ENCODE measurements at places on chromosomes 1 and 21.

GRCh38 chr1:157753611-157754010, 23.3 kb downstream of the FCRL2 start:
- no peak for DNase-seq

DNA sequence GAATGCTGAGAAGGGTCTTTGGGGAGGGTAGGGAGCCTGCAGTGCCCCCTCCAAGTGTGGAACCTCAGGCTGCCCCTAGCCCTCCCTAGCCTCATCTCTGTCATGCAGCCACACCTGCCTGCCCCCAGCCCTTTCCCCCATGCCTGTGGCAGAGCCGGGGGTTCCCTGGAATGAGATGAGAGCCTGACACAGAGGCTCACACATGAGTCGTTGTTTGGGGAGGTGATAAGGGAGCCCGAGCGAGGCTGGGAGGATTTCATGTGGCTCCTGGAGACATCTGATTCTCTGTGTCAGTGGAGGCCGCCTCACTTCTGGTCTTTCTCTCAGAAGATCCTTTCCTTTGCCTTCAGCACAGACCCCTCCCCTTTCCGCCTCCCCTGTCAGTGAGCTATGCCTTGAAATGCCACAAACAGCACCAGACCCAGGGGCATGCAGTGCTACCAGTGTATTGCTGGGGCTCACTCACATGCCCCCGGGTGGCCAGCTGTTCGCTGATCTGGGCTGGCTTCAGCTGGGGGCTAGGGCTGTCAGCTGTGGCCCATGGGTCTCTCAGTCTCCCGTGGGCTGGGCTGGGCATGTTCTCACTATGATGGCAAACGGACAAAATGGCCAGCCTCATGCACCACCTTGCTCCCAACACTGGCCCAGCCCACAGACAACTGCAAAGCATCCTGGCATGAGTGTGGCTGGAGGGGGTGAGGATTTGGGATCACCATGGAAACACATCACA, 102.6 kb downstream of the AJAP1 start:
- DNase-seq = no peak

DNA sequence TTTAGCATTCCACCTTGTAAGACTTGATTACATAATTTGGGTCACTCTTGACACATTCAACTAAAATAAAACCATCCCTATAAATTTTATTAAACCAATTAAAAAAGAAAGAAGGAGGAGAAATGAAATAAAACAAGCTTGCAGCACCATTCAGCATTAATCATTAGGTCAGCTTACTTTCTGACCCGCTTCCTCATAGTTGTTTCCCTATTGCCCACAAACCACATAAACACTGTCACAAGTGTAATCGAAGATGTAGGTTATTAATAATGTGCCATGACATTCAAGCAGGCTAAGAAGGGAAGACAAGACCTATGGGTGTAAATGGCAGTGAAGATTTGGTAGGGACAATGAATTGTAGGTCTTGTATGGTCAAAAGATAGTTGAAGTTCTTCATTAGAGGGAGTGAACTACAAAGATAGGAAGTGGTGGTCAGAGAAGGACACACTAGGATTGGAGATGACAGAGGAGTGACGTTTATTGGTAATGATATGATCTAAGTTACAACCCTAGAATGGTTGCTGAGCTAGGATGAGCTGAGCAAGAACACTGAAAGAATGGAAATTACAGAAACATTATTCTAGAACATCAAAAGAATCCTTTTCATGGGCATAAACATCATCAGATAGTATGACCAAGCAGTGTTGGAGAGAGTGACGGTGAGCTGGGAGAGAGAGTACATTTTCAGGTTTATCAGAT, 231.5 kb downstream of the KCNT2 start:
- no peak for DNase-seq

GRCh38 chr1:201556841-201557571, 18.1 kb downstream of the NAV1 start:
- no peak for DNase-seq

GRCh38 chr1:95115708-95116137, 1.4 kb upstream of the TLCD4 start:
- no peak for DNase-seq

DNA sequence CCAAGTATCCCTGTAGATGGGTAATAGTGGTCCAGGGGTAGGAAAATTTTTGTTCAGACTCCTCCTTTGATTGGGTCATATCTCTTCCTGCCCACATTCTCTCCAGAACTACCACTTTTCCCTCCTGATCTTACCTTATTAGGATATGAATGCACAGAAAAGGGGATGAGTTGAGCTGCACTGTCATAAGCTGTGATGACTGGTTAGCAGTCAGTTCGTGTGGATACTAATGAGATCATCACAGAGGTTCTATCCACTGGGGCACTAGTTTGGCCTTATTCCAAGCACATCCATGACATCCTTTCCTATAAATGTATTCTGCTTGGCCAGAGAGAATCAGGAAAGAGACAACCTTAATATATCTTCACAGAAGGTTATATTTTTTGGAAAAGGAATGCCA, 22.1 kb upstream of the TBX15 start:
- DNase-seq = no peak

DNA sequence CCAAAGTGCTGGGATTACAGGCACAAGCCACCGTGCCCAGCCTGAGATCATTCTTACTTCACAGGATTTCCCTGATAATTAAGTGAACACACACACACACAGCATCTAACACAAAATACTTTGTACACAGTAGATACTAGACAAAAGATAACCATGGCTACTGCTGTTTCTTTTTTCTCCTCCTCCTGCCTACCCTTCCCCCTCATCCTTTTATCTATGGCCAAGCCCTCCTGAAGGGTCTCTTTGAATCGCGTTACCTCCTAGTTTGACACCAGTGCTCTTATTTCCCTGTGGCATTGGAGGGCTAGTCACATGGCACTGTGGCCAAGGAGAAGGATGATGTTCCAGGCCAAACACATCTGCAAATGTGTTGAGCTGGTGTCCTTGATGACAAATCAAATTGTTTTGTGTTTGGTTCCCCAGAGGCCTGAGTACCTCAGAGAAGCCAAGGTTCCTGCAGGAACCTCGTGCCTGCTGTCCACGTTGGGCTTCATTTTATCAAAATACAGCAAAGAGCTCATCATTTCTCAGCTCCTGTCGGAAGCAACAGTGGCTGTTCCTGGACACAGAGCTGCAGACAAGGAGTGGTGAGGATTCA, 20.6 kb downstream of the NDUFS5 start:
- DNase-seq = no peak

- no peak for DNase-seq
Measured at GRCh38 chr1:31273619-31274018, 23.0 kb downstream of the SNRNP40 start.

DNA sequence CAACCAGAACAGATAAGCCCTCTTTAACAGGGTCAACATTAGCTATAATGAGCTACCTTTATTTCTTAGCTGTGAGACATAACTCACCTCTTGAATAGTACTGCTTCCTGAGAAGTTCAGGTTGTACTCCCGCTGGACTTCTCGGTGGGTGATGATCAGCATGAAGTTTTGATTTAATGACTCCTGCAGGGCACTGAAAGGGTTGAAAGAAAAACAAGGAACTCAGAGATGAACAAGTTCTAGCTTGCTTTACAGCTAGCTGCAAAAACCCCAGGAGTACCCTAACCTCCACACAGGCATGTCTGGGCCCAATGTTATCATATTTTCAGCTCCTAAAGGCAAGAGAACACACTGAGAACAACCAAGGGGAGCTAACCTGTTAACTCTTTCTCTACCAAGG, 254.4 kb downstream of the FAF1 start:
- no peak for DNase-seq

DNA sequence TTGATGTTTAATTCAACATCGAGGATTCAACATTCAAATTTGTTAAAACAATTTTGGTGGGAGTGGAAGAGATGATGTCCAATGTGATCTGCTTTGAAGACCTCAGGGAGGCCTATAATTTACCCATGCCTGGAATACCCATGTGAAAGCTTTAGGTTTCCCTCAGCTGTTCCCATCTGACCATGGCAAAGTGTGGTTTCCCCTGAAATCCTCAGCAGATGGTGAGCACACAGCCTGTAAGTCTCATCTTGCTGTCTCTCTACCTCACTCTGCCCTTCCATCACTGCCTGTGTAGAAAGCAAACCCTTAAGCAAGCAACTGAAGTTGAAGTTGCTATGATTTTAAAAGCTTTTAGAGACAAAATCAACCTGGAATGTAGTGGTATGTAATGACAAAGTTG, 80.1 kb upstream of the ATF3 start:
- DNase-seq = no peak

DNA sequence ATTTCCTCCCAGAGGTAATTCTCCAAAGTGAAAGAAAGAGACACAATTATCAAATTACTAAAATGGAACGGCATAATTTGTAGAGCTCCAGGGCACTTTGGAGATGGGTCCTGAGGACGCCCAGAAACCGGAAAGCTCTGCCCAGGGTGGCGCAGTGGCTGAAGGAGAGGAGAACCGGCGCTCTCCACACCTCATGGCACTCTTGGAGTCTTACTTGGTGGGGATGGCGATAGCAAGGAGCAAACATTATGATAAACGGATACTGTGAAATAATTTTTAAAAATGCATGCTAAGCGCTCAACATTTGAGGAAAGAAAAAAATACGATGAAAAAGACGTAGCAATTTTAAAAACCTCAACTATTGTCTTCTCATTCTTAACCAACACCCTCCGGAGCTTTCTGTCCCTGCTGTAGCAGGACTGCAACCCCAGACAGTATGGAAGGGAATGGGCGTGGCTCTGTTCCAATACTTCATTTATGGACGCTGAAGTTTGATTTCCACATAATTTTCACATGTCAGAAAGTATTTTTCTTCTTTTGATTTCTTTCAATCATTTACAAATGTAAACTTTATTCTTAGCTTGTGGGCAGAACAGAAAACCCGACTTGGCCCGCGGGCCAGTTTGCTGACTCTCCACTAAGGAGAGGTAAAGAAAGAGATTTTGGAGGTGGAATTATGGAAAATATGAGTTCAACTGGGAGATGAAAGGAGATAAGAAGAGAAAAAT, 1.1 kb downstream of the S100A11 start:
- no peak for DNase-seq

GRCh38 chr1:29342351-29342750, 106.0 kb downstream of the PTPRU start:
- DNase-seq = no peak

GRCh38 chr1:1434824-1435105, 725 bp upstream of the VWA1 start:
- DNase-seq = no peak

GRCh38 chr1:53732409-53732808, 6.6 kb downstream of the GLIS1 start:
- DNase-seq = no peak

GRCh38 chr1:34163792-34164731, 968 bp downstream of the CSMD2 start:
- no peak for DNase-seq

- no peak for DNase-seq
Measured at GRCh38 chr21:33080376-33080775, 10.4 kb downstream of the OLIG1 start.

GRCh38 chr1:150563340-150564038, 14.3 kb downstream of the ADAMTSL4 start:
- no peak for DNase-seq

DNA sequence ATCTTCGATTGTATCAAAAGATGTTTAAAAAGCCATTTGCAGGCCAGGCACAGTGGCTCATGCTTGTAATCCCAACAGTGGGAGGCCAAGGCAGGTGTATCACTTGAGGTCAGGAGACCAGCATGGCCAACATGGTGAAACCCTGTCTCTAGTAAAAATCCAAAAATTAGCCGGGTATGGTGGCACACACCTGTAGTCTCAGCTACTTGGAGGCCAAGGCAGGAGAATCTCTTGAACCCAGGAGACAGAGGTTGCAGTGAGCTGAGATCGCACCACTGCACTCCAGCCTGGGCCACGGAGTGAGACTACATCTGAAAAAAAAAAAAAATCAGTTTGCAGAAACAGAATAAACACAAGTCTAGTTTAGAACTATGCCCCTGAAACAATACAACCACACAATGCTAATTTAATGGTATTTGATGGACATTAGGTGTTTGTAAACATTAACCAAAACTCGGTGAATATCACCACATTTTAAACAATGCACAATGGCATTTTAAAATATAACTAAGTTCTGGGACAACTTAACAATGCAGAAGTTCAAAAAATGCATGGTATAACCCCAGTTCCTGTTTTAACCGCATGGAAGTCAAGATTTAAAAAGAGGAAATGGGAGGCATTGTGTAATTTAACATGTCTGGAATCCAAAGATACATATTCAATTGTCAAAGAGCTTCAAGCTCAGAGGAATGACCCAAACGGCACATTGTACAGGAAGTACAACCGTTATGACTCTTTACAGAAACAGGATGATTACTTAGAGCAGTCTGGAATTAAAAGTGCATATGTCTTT, 7.1 kb upstream of the PTTG1IP start:
- no peak for DNase-seq

GRCh38 chr21:44780767-44781459, 20.7 kb downstream of the UBE2G2 start:
- no peak for DNase-seq

- DNase-seq = no peak
Measured at GRCh38 chr1:162161916-162162550, 92.5 kb downstream of the NOS1AP start.

DNA sequence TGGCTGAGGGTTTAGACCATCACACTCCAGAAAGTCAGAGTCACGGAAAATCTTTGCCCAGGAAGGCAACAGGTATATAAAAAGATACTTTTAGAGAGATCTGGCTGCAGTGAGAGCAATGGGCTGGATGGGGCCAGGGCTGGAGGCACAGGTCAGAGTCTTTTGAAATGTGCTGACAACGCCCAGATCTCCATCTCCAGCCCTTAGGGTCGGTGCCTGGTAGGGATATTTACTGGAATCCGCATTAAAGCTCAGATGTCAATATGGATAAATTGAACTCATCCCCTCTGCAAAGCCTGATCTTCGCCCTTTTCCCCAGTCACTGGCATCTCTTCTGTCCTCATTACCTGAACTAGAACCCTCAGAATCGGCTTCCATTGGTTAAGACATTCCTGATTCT, 82.2 kb downstream of the BCAR3 start:
- no peak for DNase-seq

GRCh38 chr1:193629875-193630274, 443.5 kb upstream of the B3GALT2 start:
- no peak for DNase-seq

GRCh38 chr1:235679005-235679404, 29.4 kb upstream of the GNG4 start:
- DNase-seq = no peak

- no peak for DNase-seq
Measured at GRCh38 chr1:23178950-23179349, 10.3 kb upstream of the LUZP1 start.

GRCh38 chr1:41371630-41372599, 10.7 kb downstream of the FOXO6 start:
- no peak for DNase-seq

DNA sequence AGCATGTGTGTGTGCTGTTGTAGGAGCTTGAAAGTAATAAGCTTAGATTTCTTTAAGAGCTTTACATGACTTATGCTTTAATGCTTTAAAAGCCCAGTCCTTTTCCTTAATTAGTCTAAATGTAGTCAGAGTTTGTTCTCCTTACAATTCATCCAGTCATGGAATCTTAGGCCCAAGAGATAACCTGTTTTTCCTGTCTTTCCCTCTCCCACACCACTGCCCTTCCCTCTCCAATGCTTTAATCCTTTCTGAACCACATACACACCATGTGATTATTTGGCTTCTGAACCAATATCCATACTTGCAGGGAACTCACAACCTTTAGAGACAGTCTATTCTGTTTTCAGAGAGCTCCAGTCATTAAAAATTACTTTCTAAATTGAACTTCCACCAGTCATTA, 37.6 kb downstream of the ALG6 start:
- no peak for DNase-seq
